ENCODE measurements at places on chromosomes 1 and 21.

GRCh38 chr1:110188035-110188618 lies 22.0 kb upstream of the KCNC4 start:
- no peak for DNase-seq

DNA sequence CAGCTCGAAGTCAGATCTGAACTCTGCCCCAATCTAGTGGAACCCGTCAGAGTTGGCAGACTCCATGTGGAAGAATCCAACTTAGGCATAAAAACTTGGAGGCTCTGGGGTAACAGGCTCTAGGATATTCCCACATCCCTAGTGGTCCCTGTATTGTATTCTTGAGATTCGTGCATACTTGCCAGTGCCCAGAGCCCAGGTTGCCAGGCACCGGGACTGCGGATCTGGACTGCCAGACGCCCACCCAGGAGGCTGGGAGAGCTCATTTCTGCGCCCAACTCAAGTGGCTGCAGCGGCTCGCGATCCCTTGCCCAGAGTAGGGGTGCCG lies 1.1 kb downstream of the GRIK1 start:
- no peak for DNase-seq

DNA sequence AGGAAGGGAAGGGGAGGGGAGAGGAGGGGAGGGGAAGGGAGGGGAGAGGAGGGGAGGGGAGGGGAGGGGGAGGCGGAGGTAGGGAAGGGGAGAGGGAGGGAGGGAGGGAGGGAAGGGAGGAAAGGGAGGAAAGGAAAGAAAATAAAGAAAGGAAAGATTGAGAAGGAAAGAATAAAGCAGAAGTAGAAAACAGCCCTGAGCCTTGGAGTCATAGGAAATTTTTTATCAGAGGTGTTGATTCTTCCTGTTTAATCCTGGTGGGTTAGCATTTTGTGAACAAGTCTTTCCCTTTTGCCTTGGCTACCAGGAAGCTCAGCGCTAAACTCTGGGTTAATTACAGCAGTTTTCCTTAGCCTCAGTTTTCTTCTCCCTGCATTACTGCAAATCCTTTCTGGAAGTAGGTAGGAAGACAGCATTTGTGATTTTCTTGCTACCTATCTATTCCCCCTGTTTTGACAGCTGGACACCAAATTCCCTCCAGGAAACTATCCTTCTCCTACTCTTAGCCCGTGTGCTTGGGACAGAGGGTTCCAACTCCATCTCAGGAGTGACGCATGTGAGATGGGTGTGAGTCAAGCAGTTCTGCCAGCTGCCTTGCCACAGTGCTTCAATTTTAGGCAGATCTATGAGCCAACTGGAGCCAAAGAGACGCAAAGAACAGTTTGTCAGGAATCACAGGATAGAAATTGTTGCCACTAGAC lies 26.9 kb downstream of the TOMM20 start:
- DNase-seq, result no peak

GRCh38 chr1:203063287-203063686 lies 22.5 kb downstream of the MYOG start:
- no peak for DNase-seq

GRCh38 chr1:229537894-229538293 lies 20.6 kb downstream of the ABCB10 start:
- no peak for DNase-seq

GRCh38 chr1:236501093-236501492 lies 22.7 kb upstream of the LGALS8 start:
- no peak for DNase-seq

GRCh38 chr1:162206300-162206699 lies 136.8 kb downstream of the NOS1AP start:
- no peak for DNase-seq

GRCh38 chr1:181089676-181090544 lies 1.4 kb downstream of the IER5 start:
- DNase-seq, result peak; percentile 32

DNA sequence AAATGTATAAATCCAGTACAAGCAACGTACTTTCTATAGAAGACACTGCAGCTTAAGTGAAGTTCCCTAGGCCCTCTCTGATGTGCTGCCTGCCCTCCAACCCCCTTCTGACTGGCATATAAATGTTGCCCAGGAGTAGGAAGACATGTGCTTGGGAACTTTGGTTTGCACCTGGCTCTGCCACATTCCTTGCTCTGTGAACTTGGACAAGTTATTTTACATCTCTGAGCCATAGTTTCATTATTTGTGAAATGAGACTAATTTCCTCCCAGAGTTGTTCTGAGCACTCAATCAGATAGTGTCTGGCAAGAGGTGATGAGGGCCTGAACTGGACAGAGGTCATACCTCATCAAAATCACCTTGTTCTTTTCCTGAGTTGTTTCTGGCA lies 3.5 kb upstream of the PHC2 start:
- no peak for DNase-seq

- no peak for DNase-seq
Observed at GRCh38 chr1:186009039-186009737, 275.0 kb downstream of the HMCN1 start.

DNA sequence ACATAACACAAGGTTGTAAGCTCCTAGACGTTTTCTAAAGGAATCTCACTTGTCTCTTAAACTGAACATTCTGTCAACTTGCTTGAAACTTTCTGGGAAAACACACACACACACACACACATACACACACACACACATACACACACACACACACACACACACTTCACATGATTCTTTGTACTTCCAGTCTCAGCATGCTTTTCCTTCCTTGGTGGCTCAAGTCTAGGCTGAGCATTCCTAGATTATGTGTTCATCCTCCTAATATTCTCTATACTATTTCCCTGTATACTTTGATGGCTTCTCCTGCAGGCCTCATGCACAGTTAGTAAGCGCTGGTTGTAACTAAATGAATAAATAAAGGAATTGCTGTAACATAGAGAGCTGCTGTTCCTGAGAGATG lies 372.1 kb downstream of the PTPRC start:
- no peak for DNase-seq

- DNase-seq, result no peak
Observed at GRCh38 chr1:154453574-154454352, 48.3 kb upstream of the TDRD10 start.

GRCh38 chr1:3468236-3469103 lies 14.0 kb downstream of the ARHGEF16 start:
- DNase-seq, result no peak
